ENCODE measurements at places on chromosomes 4 and X. TPM values are rescaled to one million over a fixed set of nuclear protein-coding genes. Genes with fewer than 3 reads are reported as not detected.

DNA sequence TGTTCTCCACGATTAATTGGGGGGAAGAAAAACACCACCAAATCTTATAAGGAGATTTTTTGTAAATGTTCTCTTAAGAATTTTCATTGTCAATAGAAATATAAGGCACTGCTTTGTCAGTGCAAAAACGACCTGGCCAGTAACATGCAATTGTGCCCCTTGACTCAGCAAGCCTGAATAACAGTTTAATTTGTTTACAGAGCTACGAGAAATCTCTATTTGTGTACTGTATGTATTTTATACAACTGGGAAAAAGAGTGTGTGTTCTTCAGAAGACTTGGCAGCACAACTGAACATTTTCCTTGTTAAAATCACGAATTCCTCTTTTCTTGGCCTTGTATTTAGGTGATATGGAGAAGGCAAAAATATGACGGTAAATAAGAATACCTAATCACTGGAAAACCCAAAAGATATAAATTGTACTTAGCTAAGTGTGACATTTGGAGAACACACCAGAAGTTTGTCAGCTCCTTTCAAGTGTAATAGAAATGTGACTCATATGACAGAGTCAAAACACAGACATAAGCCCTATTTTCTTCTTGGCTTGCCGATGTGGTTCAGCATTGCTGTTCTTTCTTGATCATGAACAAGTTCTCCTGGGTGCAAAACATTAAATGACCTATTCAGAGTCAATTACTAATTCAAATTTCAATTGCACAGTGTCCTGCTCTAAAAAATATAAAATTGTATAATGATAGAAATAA lies 945.0 kb upstream of the INTU start:
- no peak for DNase-seq

- DNase-seq: no peak
Measured at GRCh38 chr4:105147553-105148161, 981 bp downstream of the TET2 start.

GRCh38 chrX:43964936-43965335 lies 8.3 kb downstream of the NDP start:
- DNase-seq: no peak

- DNase-seq: no peak
Measured at GRCh38 chr4:82136161-82136801, 237.5 kb downstream of the HNRNPD start.

DNA sequence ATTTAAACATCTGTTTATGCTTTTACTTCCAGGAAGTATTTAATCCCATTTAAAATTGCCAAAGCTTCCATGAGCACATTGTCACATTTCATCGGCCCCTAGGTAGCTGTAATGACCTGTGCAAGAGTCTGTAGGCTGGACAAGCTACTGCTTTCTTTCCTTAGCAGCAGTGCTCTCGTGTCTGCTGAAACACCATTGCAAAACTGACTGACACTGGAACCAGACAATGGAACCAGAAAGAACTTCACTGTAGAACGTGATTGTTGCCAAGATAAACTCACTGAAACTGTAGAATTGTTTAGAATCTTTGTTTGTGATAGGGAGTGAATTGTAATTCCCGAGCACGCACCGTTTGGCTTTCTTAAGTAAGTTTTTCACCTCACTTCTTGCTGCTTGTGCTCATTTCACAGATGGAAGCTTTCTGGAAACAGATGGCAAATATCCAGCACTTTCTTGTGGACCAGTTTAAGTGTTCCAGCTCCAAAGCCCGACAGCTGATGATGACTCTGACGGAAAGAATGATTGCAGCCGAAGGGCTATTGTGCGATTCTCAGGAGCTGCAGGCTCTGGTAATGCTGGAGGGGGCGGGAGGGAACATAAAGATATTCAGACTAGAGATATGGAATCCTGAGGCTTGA lies 36.9 kb downstream of the EVC start:
- no peak for DNase-seq

DNA sequence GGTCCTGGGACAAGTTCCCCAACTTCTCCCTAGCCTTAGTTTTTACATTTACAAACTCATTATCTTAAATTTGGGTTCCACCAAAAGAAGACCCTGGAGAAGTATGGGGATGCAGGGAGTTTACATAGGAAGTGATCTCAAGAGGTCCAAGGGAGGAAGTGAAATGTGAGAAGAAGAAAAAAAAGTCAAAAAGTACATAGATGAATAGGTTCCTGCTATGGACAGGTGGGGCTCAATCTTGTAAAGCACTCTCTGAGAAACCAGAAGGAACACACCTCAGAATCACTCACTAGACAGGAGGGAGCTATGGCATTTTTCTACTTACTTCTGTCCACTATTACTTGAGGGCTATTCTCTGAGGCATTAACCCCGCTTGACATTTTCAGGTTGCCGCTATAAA lies 56.6 kb downstream of the ARHGAP6 start:
- DNase-seq: no peak

DNA sequence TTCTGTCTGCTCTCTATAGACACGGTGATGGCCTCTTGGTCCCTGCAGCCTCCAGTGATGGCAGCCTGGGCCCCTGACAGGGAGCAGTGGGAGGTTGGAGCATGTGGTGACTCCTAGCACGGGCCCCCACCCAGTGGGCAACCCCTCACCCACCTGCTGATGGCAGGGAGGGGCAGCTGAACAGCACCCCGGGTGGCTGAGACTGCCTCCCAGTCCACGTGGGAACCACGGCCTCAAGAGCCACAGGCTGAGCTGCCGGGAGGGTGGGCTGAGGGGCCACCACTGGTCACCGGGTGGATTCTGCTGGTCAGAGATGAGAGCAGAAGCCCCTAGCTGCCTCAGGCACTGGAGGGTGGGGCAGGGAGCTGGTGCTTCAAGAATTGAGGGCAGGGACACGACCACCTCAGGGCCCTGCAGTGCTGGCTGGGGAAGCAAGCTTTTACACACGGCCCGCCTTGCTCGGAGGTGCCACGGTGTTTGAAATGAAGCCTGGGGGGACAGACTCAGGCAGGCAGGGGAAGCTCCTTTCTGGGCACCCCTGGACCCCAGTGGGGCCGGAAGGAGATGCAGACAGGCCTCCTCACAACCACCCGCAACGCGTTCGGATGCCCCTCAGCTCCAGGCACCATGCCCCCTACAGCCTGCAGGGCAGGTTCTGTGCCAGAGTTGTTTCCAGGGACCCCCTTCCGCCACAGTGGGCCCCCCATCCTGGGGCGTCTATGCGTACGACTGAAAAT lies 6.3 kb upstream of the HAUS3 start:
- no peak for DNase-seq

- no peak for DNase-seq
Measured at GRCh38 chrX:427812-428725, 41.4 kb upstream of the PPP2R3B start.

GRCh38 chr4:134687646-134688628 lies 486.3 kb upstream of the PABPC4L start:
- no peak for DNase-seq

GRCh38 chr4:124941267-124941666 lies 228.7 kb upstream of the ANKRD50 start:
- DNase-seq: no peak

DNA sequence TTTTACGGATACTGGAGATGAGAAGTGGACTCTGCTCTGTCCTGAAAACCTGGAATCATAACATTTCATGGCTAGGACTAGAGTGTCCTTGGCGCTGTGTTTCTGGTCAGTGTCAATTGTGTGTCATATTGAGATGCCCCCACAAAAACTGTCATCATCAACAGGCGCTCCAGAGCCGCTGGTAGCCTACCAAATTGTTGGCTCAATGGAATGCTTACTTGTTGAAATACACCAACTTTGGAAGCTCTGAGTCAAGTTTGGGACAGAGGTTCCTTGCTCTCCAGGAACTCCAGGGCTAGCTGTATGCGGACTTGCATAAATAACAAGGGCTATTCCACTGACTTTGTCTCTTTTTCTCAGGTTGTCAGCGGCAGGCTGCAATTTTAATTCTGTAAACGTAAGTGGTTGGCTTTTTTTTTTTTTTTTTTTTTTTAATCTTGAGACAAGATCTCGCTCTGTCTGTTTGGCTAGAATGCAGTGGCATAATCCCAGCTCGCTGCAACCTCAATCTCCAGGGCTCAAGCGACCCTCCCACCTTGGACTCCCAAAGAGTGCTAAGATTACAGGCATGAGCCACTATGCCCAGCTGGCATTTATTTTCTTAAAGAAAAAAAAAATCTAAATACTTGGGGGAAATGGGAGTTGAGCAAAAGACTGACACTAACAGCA lies 871 bp upstream of the HPGD start:
- no peak for DNase-seq

- no peak for DNase-seq
Measured at GRCh38 chr4:153919667-153920066, 130.8 kb upstream of the SFRP2 start.

DNA sequence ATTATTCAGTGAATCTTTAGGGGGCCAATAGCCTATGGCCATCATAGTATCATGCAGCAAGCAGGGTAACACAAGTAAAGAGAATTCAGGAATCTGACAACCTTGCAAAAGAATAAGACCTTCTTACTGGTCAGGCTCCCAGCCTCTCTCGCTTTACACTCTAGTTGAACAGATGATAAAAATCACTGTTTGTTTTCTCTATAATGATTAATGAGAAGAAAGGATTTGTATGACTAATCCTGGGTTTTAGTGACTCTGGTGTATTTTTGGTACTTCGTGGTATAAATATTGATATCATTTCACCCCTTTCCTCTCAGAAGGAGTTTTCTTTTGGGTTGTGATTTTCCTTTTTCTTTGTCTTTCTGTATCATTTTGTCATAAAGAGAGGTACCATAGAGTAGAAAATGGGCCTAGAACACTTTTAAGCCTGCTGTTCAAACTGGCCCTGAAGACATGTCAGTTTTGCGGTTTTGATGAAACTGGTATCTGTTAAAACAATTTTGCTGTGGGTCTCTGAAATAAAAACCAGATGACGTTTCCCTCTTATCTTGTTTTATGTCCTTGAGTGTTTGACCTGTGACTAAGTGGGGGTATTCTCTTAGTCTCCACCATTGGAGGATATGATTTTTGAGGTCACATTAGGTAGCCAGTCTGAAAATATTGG lies 294.9 kb upstream of the TBX22 start:
- no peak for DNase-seq

DNA sequence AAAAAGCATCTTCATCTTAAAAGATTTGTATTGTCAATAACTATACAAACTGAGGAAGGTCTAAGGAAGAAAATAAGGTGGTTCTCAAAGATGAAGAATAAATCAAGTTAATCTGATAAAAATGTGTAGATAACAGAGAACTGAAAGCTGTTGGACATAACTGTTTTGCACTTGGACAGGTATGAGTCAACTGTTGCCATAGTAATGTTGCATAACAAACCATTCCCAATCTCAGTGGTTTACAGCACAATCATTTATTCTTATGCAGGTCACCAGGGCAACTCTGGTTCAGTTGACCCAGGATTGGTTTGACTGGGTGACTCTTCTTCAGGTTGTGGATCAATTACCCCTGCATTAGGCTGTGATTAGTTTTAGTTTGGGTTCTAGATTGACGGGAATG lies 2197.7 kb downstream of the ARAP2 start:
- no peak for DNase-seq

- no peak for DNase-seq
Measured at GRCh38 chr4:71288875-71289274, 49.9 kb upstream of the SLC4A4 start.

DNA sequence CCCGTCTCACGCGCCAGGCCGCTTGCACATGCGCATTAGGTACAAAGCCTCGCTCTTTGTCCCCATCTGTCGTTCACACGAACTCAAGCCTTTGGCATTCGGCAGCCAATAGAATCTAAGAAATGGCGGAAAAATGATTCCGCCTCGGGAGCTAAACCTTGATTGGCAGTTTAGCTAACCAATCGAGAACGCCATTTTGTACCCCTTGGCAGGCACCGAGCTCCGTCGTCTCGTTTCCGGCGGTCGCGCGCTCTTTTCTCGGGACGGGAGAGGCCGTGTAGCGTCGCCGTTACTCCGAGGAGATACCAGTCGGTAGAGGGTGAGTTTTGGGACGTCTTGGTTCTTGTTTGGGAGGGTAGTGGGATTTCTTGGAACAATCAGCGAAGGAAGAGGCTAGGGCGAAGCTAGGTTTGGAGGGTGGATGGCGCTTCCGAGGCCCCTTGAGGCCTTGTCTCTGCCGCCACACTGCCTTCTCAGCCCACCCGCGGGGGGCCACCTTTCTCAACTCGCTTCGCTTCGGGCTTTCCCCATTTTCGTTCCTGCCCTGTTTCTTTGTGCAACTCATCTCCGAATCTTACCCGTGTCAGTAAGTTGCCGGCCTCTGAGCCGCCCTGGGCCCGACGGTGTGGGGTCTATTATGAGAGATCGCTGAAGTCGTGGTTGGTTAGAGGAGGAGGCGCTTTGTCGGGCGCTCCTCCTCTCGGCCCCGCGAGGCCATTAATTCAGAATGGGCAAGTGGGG lies at the start of gene NONO:
NONO (plus strand) TSS at position 233 of the 741 bp plus-strand sequence. CDS start 7,003 bp downstream, outside the sequence.
- no peak for DNase-seq

GRCh38 chrX:40007131-40007755 lies 90.5 kb downstream of the BCOR start:
- DNase-seq: no peak

DNA sequence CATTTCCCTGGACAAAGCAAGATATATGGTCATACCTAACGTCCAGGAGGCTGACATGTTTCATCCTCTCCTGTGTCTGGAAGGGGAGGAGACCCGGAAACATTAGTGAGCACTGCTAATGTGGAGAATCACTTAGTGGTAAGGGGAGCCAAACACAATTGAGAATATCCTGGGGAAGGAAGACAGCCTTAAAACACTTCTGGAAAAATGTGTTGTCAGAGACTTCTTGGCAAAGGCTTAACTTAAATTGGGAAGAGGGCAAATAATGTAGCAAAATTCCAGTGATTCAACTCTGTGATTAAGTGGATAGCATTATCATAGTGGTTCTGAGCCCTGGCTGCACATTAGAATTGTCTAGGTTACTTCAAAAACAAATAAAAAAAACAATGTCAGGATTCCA lies 39.5 kb downstream of the SPARCL1 start:
- DNase-seq: no peak

DNA sequence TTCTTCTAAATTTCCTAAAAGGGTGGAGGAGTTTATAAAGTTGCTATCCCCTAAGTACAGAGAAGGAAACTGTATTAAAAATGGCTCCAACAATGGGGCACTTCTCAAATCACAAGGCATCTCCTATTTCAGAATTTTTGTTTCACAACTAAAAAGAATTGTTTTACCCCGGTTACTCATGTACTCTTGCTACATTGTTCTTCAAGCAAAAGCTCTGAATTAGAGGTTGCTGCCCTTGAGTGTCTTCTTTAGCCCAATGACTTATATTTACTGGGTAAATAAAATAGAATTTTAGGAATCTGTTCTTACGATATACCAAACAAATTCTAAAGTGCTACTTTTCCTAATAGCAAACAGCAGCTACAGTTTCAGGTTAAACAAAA lies 67.5 kb downstream of the PPEF2 start:
- DNase-seq: no peak

The DYNLT3 gene
- 18.7 TPM for total RNA-seq

The SERPINA7 gene
- not detected for total RNA-seq

The PLAC8 gene
- not detected for total RNA-seq

The SMIM31 gene
- not detected for total RNA-seq

The HAND2 gene
- total RNA-seq: 26.0 TPM

The FAAH2 gene
- total RNA-seq: 10.6 TPM

The ATOH1 gene
- total RNA-seq: not detected

The GPRASP2 gene
- total RNA-seq: 10.8 TPM

The ESX1 gene
- total RNA-seq: not detected

The AGTR2 gene
- total RNA-seq: not detected

The HSD17B13 gene
- 23.8 TPM for total RNA-seq

The IQCM gene
- not detected for total RNA-seq

Data from vagina (tissue), 2 donors.